ENCODE measurements at places on chromosomes 7 and 10.

GRCh38 chr7:79240413-79240812, 213.1 kb downstream of the MAGI2 start:
- DNase-seq, result no peak

- no peak for DNase-seq
Observed at GRCh38 chr7:159071260-159071659, 73.4 kb downstream of the VIPR2 start.

DNA sequence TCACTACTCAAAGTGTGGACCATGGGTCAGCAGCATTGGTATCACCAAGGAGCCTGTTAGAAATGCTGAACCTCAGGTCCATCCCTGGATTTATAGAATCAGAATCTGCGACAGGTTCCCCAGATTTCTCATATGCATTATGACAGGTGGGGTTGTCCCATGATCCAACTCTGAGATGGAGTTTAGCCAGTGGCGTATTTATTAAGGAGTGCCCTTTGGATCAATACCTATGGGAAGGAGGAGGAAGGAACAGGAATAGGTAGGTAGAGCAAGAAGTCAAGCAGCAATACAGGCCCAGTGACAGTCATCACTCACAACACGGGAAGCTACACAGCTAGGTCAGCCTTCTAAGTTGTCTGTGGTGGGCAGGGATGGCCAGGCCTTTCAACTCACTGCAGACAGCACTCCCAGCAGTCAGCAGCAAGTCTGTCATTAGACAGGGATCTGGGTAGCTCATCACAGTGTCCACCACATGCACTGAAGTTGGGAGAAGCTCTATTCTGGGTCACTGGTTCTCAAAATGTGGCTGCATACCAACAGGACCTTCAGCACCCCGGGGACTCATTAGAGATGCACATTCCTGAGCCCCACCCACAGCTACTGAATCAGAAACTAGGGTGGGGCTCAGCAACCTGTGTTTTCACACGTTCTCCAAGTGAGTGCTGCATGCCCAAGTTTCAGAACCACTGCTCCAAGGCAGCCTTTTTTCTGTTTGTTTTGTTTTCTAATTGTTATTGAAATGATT, 532.3 kb upstream of the GALNT17 start:
- no peak for DNase-seq

DNA sequence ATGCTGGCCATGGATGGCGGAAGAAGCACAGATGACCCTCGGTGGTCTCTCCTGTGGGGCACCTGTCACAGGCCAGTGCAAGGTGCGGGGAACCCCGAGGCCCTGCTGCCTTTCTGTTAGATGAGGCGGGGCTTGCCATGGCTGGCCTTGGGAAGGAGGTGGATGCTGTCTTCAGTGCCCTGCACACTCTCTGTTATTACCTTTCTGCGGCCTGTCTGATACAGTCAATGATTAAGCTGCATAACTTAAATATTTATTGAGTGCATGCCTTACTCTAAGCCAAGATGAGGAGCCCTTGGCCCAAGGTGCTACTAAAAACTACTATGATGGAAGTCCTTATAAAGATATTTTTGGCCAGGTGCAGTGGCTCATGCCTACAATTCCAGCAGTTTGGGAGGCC, 36.7 kb upstream of the MNX1 start:
- peak; percentile 51 for DNase-seq

DNA sequence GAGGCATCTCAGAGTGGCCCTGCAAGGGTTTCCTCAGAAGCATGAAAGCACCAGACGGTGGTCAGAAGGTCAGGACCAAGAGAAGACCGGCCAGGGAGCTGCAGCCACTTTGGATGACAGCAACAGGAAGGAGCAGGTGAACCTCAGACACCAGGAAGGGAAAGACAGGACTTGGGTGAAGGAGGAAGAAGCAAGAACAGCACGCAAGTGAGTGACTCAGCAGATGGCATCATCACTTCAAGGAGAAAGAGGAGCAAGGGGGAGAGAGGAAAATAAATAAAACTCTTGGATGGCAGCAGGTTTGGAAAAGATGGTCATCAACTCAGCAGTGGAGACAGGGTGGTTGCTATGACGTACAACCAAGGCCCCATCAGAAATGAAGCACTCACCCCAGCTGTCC, 31.6 kb downstream of the NCAPG2 start:
- no peak for DNase-seq

DNA sequence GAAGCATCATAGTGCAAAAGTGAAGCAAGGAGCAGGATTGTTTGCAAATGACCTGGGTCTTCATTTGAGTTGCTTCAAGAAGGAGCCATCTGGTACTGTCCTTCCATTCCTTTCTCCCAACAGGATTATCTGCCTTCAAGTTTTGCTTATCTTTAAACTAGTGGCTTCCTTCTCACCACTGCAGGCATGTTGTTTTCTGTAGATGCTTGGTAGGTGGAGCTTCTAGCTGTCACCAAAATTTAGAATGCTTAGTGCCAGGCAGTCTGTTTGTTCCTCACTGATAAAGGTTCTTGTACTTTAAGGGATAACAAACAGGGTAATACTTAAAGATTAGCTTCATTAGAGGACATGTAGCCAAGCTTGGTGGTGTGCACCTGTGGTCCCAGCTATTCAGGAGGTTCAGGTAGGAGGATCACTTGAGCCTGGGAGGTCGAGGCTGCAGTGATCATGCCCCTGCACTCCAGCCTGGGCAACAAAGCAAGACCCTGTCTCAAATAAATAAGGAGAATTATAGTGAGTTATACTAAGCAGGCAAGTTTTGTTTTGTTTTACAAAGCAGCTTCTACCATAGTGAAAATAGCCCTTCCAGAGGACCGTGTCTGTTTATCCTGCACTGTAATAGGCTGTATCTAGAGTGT, 5.7 kb downstream of the ARL5B start:
- no peak for DNase-seq

- no peak for DNase-seq
Observed at GRCh38 chr7:141113131-141113530, 39.3 kb downstream of the TMEM178B start.

GRCh38 chr10:102461187-102462054, 10.1 kb upstream of the C10orf95 start:
- peak; percentile 94 for DNase-seq

GRCh38 chr7:150735596-150736358, 1.4 kb upstream of the GIMAP5 start:
- DNase-seq, result no peak

DNA sequence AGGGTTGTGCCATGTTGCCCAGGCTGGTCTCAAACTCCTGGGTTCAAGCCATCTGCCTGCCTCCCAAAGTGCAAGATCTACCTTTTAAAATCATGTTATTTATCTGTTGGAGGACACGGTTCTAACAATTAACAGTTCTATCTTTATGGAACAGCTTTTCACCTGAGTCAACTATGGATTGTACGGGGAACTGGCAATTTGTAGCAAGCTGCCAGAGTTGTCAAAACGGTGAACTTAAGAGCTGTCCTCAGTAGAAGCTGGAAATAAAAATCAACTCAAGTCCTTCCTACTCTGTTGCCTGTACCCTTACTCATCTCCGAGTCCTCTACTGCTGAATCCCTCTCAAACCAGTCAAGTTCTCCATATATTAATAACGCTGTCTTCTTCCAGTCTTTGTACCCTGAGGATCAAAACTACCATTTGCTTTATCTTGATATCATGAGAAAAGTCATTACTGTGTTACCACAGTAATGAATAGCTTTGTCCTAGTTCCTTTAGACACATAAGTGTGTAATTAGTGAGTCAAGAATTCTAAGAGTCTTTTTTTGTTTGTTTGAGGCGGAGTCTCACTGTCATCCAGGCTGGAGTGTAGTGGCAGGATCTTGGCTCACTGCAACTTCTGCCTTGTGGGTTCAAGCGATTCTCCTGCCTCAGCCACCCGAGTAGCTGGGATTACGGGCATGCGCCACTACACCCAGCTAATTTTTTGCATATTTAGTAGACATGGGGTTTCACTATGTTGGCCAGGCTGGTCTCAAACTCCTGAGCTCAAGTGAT, 28.2 kb downstream of the HBP1 start:
- DNase-seq, result no peak

DNA sequence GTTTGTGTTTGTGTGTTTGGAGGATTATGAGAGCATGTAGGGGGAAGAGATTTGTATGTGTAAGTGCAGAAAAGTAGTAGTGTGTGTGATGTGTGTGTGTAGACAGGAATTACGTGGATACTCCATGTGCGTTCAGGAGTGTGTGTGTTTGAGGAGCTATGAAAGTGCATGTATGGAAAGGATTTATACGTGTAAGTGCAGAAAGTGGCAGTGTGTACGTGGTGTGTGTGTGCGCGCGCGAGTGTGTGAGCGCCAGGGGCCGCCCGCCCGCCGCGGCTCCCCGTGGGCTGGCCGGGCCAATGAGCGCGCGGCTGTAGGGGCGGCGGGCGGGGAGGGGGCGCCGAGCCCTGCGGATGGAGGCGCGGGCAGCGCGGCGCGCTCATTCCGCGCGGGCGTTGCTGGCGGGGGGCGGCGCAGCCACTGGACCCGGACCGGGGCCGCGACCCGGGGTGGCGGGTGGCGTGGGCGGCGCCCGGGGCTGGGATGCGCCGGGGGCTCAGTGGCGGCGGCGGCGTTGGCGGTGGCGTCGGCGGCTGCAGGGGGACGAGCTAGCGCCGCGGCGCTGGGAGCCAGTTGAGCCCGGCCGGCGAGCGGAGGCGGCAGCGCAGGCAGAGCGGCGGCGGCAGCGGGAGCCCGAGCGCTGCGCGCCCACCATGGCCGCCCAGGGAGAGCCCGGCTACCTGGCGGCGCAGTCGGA, at the start of gene BICC1:
BICC1 (plus strand) TSS at position 382 of the 697 bp plus-strand sequence; CDS start at position 654, 272 bp downstream.
- DNase-seq, result peak; percentile 70

DNA sequence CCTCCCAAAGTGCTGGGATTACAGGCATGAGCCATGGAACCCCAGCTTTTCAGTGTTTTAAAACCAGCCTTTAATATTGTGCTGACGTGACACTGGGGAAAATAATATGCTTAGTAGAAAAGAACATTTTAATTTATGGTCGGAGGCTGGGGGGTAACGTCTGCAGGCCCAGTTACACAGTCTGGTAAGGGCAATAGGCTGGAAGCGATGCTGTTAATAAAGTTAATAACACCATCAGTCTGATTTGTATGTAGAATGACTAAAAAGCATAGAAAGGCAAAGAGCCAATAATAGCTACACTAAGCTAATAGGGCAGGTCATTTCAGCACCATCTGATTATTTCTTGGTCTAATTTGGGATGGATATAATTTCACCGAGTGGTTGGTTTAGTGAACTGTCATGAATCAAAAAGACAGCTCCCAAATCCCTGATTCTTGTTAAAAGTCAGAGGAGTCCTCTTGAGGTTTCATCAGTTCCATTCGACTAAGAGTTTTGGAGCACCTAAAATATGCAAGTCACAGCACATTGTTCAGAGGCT, 192.9 kb downstream of the CAMK1D start:
- no peak for DNase-seq

GRCh38 chr7:127713758-127714157, 61.8 kb downstream of the SND1 start:
- no peak for DNase-seq

GRCh38 chr10:117135480-117136140, 2.5 kb downstream of the VAX1 start:
- DNase-seq, result no peak

DNA sequence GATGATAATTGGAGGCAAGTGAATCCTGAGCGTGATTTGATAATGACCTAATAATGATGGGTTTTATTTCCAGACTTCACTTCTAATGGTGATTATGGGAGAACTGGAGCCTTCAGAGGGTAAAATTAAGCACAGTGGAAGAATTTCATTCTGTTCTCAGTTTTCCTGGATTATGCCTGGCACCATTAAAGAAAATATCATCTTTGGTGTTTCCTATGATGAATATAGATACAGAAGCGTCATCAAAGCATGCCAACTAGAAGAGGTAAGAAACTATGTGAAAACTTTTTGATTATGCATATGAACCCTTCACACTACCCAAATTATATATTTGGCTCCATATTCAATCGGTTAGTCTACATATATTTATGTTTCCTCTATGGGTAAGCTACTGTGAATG, 79.6 kb downstream of the CFTR start:
- DNase-seq, result no peak

- DNase-seq, result no peak
Observed at GRCh38 chr7:1542841-1543747, 12.6 kb downstream of the MAFK start.

GRCh38 chr7:32594965-32595490, 99.7 kb downstream of the AVL9 start:
- DNase-seq, result no peak

GRCh38 chr10:117792214-117792613, 249.7 kb downstream of the EMX2 start:
- DNase-seq, result no peak

DNA sequence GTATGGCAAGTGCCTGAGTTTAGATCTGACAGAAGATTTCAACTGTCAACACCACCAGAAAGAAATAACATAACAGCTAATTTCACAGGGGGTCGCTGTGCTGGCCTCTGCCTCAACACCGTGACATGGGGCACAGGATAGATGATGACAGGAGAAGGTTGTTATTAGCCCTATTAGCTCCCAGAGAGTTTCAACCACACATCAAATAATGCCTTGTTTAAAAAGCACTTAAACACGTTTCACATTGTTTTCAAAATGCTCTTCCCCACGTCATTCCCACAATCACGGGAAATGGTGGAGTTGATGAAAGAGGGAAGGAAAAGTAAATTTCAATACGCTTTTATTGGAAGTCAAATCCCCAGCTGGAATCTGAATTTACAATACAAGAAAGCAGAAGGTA, 184.7 kb downstream of the MAGI2 start:
- DNase-seq, result no peak

DNA sequence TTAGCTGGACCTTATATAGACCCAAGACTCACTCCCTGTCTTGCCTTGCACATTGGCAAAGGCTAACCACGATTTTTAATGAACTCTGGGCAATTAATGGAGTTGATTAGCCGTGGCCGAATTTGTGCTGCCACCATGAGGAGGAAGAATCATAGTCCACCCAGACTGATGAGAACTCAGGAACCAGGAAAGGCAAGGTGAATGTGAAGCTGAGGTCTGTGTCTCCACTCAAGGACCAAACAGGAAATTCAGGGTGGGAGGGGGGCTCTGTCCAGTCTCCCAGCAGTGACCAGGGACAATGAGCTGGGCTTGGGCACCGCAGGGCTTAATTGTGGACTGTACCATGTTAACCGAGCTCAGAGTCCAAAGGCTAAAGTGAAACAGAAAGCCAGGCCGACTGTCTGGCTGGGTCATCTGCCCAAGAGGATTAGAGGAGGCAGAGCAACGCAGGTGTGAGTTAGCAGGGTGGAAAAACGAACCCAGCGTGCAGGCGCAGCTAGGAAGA, 127.0 kb upstream of the JCAD start:
- DNase-seq, result peak; percentile 20

All from Calu3 (cell line).